ENCODE measurements at places on chromosomes 4 and X. TPM values are rescaled to one million over a fixed set of nuclear protein-coding genes. Genes with fewer than 3 reads are reported as not detected.

The GUCY1B1 gene
- 4.7 TPM for total RNA-seq

The ZNF185 gene
- total RNA-seq, result 25.1 TPM

The ERVMER34-1 gene
- total RNA-seq, result 1.8 TPM

The NR0B1 gene
- 0.65 TPM for total RNA-seq

The MAGEE1 gene
- total RNA-seq, result 1.5 TPM

The ABCE1 gene
- 43.6 TPM for total RNA-seq

The RHOXF1 gene
- not detected for total RNA-seq

The SERPINA7 gene
- not detected for total RNA-seq
